ENCODE measurements at places on chromosomes 2 and 18.

DNA sequence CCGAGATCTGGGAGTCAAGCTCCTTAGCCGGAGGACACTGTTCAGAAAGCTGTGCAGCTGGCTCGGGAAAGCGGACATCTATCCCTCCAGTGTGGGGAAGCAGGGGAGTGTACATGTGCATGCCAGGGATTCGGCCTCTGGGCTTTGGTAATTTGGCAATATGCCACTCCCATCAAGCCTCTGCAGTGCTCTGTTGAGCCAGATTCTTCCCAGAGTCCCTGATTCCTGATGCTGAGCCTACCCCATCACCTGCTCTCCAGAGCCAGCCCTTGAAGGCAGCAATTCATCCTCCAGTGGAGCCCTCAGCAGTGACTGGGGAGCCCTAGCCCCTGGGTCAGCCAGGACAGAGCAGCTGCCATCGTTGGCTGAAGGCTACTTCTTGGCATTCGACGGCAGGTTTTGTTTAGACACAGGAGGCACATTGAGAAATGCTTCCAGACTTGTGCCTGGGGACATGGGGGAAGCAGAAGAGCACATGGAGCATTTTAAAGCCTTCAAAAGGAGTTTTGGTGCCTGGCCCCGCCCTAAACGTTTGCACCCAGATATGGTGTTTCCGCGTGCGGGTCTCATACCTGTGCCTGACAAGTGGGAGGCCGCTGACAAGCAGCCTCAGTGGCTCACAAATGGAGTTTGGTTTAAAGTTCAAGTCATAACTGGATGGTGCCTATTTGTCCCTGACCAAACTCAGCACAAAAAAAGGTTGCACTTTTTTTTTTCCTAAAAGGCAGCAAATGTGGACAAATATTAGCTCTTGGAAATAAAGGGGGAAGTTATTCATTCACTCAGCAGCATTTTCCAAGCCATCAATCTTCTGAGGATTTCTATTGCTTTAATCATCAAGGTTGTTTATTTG, 272.8 kb downstream of the CYRIA start:
- no peak for DNase-seq

DNA sequence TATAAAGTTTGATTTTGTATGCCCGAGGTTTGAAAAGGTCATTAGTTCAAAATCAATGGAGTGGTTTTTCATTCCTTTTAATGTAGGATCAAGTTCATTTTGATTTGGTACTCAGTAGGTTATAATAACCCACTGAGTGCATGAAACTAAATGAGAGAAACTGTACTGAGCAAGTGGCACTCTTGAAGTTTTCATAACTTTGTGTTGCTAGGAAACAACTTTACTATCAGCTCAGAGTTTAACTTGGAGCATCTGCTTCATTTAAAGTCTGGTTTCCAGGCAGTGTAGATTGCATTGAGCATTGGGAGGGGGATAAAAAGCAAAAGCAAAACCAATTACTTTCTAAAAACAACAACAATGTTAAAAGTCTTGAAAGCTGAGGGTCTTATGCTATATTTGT, 1361.6 kb upstream of the CHAC2 start:
- DNase-seq, result no peak

DNA sequence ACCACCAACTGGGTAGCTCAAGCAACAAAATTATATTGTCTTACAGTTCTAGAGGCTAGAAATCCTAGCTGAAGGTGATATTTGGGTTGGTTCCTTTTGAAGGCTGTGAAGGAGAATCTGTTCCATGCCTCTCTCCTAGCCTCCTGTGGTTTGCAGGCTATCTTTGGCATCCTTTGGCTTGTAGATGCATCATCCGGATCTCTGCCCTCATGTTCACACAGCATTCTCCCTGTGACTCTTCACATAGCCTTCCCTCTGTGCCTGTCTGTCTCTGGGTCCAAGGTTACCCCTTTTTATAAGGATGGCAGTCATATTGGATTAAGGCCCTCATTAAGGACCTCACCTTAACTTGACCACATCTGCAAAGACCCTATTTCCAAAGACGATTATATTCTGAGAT, 78.6 kb upstream of the MAP3K20 start:
- no peak for DNase-seq

DNA sequence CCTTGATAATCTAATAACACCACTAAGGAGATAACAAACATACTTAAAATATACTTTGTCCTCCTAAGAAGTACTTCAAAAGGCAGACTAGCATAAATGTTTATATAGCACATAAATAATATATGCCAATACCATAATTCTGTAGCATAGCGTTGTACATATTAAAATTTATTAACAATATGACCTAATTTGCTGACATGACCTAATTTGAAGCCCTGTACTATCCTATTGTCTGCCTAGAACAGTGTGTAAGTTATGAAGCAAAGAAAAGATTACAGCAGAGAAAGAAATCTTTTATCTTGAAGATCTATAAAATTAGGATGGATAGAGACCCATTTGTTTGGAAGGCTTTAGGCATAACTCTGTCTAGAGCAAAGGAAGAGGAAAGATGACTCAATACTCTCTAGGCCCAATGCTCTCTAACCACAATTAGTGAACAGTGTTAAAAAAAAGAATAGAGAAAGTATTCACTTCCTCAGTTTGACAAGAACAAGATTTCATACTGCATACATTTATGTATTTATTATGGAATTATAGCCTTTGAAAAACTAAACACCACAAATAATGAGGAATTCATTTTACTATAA, 231.3 kb downstream of the ZRANB3 start:
- DNase-seq, result no peak

GRCh38 chr2:70767079-70767698, 811 bp downstream of the ADD2 start:
- DNase-seq, result no peak

DNA sequence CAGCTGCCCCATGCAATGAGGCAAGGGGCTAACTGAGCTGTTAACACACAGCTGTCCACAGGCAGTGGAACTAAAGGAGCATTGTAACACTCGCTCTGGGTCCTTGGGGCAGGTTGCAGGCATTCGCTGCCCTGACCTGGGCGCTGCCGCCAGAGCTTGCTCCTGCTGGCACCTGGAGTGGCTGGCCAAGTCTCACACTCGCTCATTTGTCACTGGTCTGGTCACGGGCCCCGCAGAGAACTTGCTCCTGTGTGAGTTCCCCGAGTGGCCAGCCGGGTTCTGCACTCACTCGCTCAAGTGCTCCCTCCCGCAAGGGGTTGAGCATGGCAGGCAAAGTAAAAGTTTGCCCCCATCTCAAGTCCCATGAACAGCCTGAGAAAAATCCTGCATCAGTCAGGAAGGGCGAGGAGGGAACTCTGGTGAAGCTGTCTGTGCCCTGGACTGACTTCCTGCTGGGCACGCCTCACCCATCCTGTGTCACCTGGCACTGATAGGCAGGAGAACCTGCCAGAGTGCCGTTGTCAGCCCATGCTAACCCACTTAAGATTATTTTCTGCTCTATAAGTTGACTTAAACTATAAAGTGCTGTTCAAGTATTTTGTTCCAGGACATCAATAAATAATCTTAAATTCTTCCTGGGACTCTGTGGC, 934.8 kb upstream of the GYPC start:
- DNase-seq, result no peak

GRCh38 chr2:9423922-9424272, 443 bp downstream of the CPSF3 start:
- DNase-seq, result no peak

- no peak for DNase-seq
Measured at GRCh38 chr2:2650608-2651375, 319.7 kb upstream of the MYT1L start.

DNA sequence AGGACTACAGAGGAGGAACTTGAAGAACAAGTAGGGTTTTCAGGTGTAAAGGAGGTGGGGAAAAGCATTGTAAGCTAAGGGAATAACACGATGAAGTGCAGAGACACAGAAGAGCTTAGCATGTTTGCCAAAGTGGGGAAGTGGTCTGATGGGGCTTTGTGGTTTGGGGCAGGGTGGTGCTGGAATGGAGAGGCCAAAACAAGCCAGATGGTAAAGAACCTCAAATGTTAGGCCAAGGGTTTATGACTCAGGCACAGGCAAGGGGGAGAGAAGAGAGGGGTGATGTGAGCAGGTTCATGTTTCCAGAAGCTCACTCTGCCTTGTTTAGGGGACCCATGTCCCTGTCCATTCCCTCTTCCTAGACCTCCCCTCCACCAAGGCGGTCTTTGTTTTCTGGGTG, 104.5 kb upstream of the YWHAQ start:
- no peak for DNase-seq

DNA sequence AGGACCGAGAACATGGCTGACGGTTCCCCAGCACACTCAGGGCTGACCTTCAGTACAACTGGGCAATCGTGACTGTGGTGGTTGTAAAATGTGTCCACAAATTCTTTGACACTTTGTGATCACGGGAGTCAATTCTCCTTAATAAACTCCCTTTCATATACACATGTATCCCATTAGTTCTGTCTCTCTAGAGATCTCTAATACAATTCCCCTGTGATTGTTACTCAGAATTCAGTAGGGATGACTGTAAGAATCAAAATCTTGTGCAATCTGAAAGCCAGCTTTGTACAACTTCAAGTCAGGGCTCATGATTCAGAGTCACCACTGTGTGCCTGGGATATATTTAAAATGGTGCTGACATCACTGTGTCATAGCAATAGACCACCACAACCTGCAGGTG, 89.5 kb upstream of the LMAN1 start:
- DNase-seq, result no peak

- DNase-seq, result no peak
Measured at GRCh38 chr18:59148192-59148591, 8.5 kb downstream of the SEC11C start.

GRCh38 chr18:75502286-75502685, 74.8 kb upstream of the SMIM21 start:
- no peak for DNase-seq

- DNase-seq, result no peak
Measured at GRCh38 chr2:99806758-99807157, 316.9 kb upstream of the REV1 start.

DNA sequence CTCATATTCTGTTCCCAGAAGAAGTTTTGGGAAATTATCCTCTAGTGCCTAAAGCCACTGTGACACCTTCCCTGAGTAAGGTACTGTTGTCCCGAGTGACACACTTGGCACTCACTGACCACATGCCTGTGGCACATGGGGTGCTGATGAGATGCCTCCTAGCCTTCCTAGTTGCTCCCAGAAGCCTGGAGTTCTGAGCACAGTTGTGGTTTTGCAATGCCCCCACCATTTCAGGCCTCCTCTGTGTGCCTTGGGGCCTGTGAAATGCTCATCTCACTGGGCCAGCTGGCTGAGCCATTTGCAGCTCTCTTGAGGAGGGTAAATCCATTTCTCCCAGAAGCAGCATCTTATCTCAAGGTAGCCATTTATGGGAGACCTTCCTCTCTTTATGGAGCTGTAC, 91.8 kb downstream of the DGKD start:
- no peak for DNase-seq

GRCh38 chr2:41405441-41405840, 642.4 kb upstream of the PKDCC start:
- DNase-seq, result no peak

DNA sequence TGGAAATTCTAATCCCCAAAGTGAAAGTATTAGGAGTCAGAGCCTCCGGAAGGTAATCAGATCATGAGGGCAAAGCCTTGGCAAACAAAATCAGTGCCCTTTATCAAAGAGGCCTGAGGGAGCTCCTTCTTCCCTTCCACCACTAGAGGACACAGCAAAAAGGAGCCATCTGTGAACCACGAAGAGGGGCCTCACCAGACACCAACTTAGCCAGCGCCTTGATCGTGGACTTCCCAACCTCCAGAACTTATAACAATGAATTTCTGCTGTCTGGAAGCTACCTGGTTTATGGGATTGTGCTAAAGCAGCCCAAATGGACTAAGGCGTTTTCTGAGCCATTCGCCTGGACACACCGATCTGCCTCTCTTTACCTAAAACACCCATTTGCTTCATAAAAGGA, 133.1 kb downstream of the EIPR1 start:
- DNase-seq, result no peak

- DNase-seq, result no peak
Measured at GRCh38 chr2:142422041-142422440, 291.2 kb upstream of the LRP1B start.

DNA sequence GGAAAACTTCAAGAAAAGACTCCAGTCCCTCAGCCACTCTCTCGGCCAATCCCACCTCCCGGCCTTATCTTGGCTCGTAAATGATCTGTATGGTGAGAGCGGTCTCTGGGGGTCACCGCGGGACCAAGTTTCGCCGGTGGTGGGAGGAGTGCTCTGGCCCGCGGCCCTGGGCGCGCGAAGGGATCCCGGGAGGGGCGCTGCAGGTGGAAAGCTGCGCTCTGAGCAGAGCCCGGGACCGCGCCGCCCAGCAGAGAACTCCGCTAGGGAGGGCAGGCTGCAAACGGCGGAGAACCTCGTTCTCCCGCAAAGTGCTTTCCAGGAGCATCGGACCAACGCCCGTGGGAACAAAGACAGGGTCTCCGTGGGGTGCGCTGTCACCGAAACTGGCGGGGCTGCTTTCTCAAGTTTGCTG, 622 bp downstream of the LRP2 start:
- no peak for DNase-seq

DNA sequence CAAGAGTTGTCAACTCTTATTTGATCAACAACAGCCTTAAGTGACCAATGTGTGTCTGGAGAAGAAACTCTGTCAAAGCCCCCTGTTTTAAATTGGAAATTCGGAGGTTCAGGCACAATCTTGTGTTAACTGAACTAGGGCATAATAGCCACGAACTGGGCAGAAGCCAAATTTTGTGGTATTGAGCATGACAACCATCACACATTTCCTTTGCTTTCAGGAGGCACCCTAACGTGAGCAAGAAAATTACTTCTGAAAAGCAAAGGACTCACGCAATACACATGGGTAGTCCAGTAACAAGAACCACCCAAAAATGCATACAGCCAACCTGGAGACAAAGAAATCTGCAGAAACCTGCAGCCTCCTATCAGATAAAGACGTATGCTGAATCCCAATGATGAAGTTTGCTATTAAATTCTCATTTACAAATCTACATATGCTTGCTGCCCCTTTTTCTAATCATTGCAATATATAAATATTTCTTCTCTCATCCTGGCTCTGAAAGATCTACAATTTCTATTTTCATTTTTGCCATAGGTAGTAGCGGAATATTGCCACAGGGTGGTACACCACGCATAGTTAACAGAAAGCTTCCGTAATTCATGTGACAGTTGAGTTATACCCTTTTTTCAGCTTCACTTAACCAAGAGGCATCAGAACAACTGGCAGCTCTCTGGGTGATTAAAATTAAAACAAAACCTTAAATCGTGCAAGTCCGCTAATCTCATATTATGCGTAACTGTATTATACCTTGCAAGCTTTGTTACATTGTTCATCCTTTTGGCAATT, 495.8 kb downstream of the NRXN1 start:
- no peak for DNase-seq
